Heart right ventricle (tissue), 16 donors: ENCODE measurements at places on chromosomes 2 and 18. TPM values are rescaled to one million over a fixed set of nuclear protein-coding genes. Genes with fewer than 3 reads are reported as not detected.

UGT1A10 gene
- total RNA-seq = not detected

CYP20A1 gene
- 10.6 TPM for total RNA-seq

MRPS9 gene
- 73.3 TPM for total RNA-seq

KIF5C gene
- 0.46 TPM for total RNA-seq

CPLX4 gene
- total RNA-seq = not detected

DNA sequence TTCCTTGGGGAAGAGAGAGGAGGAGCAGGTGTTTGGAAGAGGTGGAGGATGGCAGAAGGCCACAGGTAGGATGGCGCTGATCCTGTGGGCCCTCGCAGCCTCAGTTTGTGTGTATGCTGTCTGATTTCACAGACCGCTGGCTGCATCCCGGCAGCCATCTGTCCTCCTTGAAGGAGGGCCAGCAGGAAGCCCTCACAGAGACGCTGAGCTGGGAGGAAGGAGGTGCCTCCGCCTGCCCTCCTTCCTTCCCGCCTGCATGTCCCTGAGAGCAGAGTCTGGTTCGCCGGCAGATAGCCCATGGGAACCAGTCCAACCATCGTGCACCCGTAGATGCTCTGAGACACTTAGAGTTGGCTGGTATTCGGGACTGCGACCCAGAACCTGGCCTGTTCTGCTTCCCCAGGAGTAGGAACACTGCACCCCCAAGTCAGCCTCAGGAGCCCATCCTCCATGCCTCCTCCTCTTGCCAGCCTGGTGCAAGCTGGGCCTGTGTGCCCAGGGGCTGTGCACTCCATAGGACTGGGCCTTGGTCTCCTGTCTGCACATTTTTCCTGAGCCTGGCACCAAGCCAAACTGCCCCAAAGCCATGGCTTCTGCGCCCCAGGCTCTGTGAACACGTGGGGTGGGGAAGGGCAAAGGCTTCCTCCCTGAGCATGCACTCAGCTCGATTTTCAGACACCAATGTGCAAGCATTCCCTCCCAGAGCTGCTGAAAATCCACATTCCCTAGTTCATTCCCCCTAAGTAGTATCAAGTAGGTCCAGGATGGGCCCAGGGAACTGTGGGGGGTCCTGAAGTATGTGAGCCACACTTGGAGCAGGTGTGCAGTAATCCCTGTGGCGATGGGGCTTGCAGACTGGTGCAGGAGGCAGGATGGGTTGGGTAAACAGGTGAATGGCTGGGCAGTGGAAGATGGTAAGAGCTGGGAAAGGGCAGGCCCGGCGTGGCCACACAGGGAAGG is 115.6 kb downstream of the SEPTIN10 start:
- DNase-seq = peak; percentile 34

- DNase-seq = no peak
Measured at GRCh38 chr2:49903471-49903870, 749.2 kb upstream of the FSHR start.

DNA sequence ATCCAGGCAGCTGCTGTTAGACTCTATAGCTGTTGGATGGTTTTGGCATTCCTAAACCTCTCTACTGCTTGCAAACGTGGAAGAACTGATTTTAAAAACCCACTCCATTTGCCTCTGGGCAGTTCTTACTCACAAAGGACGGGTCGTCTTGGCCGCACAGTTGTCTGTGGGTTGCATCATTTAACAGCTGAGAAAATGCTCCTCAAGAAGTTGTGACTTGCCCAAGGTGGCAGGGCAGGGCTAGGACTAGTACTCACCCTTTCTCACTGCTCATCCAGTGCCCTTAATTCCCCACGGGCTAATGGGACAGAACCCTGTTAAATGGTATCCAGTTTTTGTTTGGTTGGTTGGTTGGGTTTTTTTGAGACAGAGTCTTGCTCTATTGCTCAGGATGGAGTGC is 997 bp upstream of the DRC1 start:
- DNase-seq = no peak

- DNase-seq = no peak
Measured at GRCh38 chr2:134576478-134576877, 142.3 kb downstream of the TMEM163 start.

GRCh38 chr2:240869109-240869955 is 708 bp downstream of the AGXT start:
- DNase-seq = no peak

DNA sequence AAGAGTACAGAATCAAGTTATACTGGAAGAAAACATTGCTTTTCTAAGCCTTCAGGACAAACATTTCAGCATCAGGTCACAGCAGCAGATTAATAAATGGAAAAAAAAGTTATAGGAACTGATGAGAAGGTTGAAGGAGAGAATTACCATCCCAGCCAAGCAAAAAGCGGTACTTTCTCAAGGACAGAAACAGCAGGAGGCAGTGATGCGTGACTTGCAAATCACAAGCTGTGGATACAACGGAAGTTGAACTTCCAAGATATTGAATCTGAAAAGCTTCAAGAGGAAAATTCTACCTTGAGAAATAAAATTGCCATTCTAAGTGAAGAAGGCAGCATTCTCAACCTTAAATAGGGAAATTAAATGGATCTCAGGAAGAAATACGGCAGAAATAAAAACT is 18.5 kb upstream of the SERPINB12 start:
- DNase-seq = no peak

GRCh38 chr2:14342313-14342712 is 290.2 kb upstream of the LRATD1 start:
- no peak for DNase-seq

DNA sequence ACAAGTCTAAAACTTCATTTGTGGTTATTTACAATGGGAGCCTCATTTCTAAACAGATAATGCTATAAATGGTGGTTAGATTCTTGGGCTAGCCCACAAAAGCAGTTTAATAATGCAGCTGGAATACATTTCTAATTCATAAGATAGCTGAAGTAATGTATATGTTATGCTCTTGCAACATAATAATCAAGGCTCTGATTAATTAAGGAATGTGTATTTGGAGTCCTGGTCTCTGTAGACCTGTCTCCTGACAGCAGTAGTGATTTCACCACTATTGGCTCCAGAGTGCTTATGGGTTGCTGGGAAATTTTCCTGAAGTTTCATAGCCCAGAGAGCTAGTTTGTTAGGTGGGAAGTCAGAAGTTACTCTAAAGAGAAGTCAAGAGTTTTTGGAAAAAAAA is 21.3 kb upstream of the CDC42EP3 start:
- no peak for DNase-seq

GRCh38 chr18:36073676-36074075 is 6.3 kb upstream of the RPRD1A start:
- DNase-seq = no peak

- DNase-seq = no peak
Measured at GRCh38 chr18:26768385-26768784, 97.1 kb downstream of the AQP4 start.

- no peak for DNase-seq
Measured at GRCh38 chr2:121721926-121722325, 14.7 kb downstream of the NIFK start.

DNA sequence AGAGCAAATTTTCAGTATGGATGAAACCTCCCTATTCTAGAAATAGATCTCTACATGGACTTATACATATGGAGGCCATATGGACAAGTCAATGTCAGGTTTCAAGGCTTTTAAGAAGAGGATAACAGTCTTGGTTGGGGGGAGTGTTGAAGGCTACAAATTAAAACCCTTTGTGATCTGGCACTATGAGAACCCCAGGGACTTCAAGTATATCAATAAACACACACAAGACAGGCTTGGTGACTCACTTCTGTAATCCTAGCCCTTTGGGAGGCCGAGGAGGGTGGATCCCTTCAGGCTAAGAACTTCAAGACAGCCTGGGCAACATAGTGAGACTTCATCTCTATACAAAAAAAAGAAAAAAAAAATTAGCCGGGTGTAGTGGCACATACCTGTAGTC is 127.2 kb upstream of the SP5 start:
- DNase-seq = no peak

GRCh38 chr2:227630322-227630721 is 13.0 kb downstream of the SCYGR4 start:
- no peak for DNase-seq

- no peak for DNase-seq
Measured at GRCh38 chr2:238107525-238108422, 7.6 kb downstream of the ESPNL start.

- DNase-seq = no peak
Measured at GRCh38 chr2:77566131-77566530, 44.0 kb upstream of the LRRTM4 start.

- no peak for DNase-seq
Measured at GRCh38 chr2:112870841-112871835, 34.6 kb upstream of the IL1B start.

DNA sequence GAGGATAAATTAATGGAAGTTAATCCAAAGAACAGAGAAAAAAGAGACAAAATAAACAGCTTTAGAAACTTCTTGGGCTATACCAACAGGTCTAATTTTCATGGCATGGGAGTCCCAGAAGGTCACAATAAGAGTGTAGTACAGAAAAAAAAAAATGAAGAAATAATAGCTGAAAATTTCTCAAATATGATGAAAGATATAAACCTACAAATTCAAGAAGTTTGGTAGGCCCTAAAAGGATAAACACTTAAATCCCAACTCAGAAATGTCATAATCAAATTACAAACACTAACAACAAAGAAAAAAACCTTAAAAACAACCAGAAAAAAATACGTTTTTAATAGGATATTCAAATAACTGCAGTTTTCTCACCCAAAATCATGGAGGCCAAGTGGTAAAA is 229.3 kb upstream of the ZEB2 start:
- no peak for DNase-seq

- DNase-seq = no peak
Measured at GRCh38 chr2:123912171-123912570, 112.9 kb upstream of the CNTNAP5 start.

DNA sequence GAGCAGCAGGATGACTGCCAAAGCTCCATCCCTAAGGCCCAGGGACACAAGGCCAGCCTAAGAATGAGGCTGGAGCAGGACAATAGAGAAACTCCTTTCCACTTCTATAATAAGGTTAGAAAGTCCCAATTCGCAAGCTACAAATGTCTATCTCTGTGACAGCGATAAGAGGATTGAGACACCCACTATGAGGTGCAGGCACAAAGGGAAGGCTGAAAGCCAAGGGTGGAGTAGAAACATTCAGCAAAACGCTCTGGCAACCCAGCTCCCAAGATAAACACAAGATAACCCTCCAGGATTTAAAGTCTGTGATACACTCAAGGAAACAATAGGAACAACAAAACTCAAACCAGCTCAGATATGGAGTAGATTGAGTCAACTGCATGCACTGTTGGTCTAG is 418.0 kb upstream of the UBE2E3 start:
- no peak for DNase-seq

- no peak for DNase-seq
Measured at GRCh38 chr18:34050661-34051060, 174.1 kb downstream of the NOL4 start.

DNA sequence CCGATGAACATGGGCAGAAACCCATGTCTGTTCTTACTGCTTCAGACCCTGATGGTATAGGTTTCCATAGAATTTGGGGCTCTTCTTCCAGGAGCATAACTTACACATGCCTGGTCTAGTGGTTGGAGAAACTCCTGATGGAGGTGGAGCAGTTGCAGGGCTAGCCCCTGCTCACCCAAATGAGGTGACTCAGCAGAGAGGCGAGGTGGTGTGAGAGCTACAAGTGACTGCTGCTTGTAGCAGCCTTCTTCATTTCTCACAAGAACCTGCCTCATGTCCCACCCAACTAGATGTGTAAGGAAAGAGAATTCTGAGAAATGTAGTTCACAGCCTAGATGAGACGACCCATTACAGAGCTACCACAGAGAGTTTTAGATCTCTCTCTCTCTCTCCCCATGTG is 105.3 kb downstream of the ZNF407 start:
- DNase-seq = no peak

- no peak for DNase-seq
Measured at GRCh38 chr2:25821225-25822056, 56.8 kb downstream of the ASXL2 start.

DNA sequence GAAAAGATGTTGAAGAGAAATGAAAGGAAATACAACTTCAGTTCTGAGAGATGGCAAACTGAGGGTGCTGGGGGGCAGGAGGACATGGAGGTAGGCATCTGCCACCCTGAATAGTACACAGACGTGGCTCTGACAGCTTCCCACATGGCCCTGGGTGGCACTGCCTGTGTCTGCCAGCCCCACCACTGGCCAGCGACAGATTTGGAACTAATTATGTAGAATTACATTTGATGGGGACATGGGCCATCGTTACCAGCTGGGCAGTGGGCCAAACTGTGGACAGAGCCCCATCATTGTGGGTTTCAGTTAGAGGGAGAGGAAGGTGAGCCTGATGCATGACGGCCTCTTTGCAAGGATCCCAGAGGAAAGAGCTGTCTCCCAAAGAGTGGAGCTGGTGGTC is 216.0 kb upstream of the HAAO start:
- no peak for DNase-seq

DNA sequence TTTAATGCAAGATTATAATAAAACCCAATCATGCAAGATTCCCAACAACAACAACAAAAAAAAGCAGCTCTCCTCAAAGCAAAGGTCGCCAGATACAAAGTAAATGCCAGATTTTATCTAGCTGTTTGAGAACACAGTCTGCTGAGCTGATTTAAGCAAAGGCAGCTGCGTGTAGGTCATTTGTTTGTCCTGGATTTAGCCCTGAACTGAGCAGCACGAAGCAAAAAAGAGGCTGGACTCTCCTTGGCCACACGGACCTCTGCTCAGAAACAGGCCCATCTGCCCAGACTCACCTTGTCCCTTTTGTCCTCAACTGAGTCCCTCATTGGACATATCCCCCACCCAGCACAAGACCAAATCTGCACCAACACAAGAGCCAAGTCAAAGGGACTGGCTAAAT is 91.5 kb downstream of the PID1 start:
- DNase-seq = no peak

GRCh38 chr18:55522011-55522410 is 66.0 kb downstream of the TCF4 start:
- DNase-seq = no peak

DNA sequence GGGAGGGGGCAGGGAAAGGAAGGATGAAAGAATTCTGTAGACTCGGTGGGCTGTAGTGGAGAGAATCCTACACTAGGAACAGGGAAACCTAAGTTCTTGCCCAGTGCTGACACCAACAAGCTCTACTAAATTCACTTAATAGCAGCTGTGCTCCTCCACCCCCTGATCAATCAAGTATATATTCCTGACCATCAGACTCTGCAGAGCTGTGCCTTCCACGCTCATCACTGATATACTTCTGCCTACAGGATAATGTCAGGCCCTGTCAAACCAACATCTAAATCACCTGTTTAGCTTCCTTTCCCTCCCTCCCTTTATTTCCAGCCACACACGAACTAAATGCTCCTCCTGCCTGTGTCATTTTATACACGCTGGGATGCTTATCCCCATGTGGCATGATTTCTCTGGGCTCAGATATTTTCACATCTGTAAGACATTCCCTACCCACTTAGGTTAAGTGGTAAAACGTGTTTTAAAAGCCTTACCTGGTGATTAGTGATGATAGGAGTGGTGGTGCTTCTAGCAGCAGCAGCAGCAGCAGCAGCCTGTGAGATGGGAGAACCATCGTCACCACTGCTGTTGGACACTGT is 301.9 kb downstream of the LRRTM1 start:
- no peak for DNase-seq

GRCh38 chr18:52764316-52764715 is 424.3 kb downstream of the DCC start:
- DNase-seq = no peak

GRCh38 chr18:23825978-23826405 is 136.7 kb downstream of the LAMA3 start:
- DNase-seq = peak; percentile 80
